ENCODE measurements at places on chromosomes 1 and 21.

- no peak for DNase-seq
Observed at GRCh38 chr1:220032911-220033310, 13.4 kb downstream of the EPRS1 start.

- no peak for DNase-seq
Observed at GRCh38 chr1:91948501-91949355, 473 bp upstream of the BRDT start.

- no peak for DNase-seq
Observed at GRCh38 chr1:242245255-242245654, 246.4 kb upstream of the MAP1LC3C start.

DNA sequence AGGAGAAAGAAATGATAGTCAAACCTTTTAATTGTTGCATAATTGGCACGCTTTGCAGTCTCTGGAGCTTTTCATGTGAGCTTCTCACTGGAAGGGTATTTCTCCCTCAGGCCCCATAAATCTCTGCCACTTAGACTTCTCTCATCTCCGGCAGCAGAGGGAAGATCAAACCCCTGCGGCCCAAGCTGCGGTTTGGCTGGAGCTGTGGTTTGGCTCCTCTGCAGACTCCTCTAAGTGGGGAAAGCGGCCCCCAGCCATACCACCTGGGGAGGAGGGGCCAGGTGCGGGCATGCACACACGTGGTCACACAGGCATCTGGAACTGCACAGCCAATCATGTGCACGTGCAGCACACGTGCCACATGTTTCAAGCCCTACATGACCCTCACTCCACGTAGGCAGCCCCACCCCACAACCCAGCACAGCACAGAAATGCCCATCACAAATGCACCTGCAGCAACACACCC lies 58.3 kb downstream of the UBE2T start:
- DNase-seq, result no peak

- no peak for DNase-seq
Observed at GRCh38 chr1:155171836-155172731, 1.0 kb downstream of the KRTCAP2 start.

- DNase-seq, result no peak
Observed at GRCh38 chr1:99986656-99987225, 16.9 kb downstream of the SLC35A3 start.

GRCh38 chr1:42210421-42211133 lies 46.0 kb upstream of the GUCA2A start:
- DNase-seq, result no peak

GRCh38 chr21:16072737-16073136 lies 343.0 kb downstream of the USP25 start:
- no peak for DNase-seq

DNA sequence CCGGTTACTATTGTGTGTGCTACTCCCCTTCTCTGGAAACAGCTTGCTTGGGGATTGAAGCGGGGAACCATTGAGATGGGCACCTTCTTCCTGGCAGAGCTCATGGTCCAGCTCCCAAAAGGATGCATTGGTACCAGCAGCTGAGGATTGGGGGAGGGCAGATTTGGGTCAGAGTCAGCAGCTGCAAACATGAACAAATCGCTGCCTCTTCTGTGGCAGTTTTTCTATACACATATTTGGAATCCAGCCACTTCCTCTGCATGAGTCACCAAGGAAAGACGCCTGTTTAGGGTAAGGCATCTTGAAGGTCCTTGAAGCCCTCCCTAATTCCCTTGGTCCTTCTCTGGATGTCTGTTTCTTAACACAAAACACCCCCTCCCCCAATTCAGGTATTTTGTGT lies 104.7 kb downstream of the DAB1 start:
- DNase-seq, result no peak

- no peak for DNase-seq
Observed at GRCh38 chr1:74592580-74593355, 80.4 kb upstream of the LRRC53 start.

- no peak for DNase-seq
Observed at GRCh38 chr1:211603191-211603701, 24.3 kb upstream of the SLC30A1 start.

- DNase-seq, result no peak
Observed at GRCh38 chr1:168960114-168960513, 146.4 kb upstream of the ATP1B1 start.

DNA sequence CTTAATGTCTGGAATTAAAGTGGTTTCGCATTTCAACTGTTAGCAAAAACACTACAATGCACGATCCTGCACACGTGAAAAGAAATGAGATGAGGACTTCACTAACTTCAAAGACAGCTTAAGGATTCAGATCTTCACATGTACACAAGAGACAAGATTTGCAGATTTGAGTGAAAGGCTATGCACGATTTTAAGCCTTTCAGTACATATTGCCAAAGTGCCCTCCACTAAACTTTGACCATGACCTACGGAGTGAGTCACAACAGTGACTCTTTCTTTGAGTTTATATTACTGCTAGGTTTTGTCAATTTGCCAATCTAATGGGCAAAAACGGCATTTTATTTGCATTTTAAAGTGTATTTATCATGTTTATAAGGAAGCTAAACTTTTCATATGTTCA lies 41.2 kb upstream of the CR1L start:
- DNase-seq, result no peak

DNA sequence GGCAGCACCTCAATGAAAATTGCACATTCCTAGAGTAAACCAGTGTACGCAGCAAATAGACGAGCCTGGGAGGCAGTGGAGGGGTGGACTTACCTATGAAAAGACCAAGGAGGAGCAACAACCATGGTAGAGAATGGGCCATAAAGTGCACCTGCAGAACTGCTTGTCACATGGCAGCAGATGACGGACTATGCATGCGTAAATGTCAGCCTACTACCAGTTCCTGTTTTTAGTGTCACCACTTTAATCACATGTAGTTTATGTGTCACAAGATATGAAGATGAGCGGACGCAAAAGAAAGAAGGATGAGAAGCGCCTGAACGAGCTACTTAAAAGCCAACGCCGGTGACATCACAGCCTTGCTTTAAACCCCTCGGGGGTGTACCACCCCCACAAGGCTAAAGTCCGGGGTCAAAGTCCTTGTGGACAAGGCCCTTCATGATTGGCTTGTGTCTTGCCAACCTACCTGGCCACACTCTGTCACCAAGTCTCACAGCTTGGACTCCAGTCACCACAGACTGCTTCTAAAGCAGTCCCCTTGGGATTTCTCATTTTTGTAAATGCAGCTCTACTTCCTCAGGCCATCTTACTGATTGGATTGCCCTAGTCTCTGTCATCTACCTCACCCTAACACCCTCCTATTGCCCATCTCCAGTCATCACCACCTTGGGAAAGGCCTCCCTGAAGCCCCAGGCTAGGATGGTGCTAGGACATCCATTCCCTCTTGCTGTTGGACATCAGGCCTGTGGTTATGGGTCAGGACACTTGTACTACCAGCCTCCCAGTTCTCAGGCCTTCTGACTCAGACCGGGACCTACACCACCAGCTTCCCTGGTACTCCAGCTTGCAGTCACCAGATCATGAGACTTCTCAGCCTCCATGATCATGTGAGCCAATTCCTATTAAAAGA lies 6.0 kb upstream of the LY9 start:
- no peak for DNase-seq

GRCh38 chr1:167081594-167082156 lies 8.5 kb downstream of the GPA33 start:
- DNase-seq, result no peak

GRCh38 chr1:57590978-57591377 lies 167.1 kb upstream of the DAB1 start:
- no peak for DNase-seq

DNA sequence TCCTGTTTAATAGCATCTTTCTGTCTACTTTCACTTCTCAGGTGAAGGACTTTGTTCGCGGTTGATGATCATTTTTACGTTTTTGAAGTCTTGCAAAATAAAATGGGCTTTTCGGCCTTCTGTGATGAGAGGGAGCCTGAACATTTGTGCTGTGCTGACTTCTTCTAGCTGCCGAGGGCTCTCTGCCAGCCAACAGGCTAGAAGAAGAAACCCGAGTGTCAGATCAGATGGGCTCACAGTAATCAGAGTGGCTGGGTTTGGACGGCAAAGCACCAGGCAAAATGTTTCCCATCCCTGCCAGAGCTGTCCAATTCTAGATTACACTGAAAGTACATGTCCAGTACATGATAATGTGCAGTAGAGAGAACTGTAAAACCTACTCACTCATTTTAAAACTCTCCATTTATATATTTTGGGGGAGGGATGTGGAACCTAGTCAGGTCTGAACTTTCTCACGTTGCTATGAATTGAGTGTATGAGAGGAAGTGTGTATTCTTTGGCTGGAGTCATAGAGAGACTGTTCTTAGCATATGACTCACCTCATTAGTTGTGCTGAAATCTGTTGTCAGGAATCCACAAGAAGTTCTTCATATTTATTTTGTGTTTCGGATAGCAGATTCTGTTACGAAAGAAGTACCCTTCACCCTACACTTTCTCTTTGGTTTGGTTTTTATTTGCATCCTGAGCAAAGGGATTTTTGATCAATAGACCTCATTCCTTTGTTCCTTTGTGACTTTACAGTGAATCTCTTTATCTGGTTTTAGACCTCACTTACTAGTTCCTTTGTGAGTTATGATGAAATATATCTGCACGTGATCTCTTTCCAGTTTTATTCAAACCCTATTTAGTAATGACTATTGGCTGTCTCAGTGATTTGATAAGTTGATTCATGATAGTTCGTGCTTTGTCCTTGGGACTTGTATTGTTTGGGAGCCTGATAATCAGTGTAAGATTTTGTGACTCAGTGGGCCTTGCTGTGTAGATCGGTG lies 4.8 kb downstream of the ATP1A1 start:
- peak; percentile 88 for DNase-seq

GRCh38 chr1:113802367-113803007 lies 9.8 kb downstream of the RSBN1 start:
- DNase-seq, result no peak

GRCh38 chr1:109547463-109548320 lies 723 bp upstream of the GNAI3 start:
- peak; percentile 41 for DNase-seq

GRCh38 chr1:11891433-11892186 lies 32.9 kb upstream of the NPPB start:
- DNase-seq, result no peak

DNA sequence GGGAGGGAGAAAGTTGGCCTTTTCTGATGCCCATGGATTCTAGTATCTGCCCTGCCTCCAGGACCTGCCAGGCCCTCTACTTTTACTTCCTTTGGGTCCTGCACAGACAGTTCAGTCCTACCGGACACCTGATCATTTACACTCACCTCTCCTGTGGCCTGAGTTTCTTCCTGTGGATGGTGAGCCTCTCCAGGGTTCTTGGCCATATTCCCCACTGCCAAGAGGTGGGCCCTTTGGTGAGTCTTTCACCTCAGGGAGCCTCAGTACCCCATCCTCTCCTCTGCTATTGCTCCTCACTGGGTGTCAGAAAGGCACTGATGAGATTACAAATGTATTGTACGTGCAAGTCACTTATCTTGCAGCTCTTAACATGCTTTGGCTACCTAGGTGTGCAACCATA lies 81.4 kb upstream of the ETV3 start:
- DNase-seq, result no peak

DNA sequence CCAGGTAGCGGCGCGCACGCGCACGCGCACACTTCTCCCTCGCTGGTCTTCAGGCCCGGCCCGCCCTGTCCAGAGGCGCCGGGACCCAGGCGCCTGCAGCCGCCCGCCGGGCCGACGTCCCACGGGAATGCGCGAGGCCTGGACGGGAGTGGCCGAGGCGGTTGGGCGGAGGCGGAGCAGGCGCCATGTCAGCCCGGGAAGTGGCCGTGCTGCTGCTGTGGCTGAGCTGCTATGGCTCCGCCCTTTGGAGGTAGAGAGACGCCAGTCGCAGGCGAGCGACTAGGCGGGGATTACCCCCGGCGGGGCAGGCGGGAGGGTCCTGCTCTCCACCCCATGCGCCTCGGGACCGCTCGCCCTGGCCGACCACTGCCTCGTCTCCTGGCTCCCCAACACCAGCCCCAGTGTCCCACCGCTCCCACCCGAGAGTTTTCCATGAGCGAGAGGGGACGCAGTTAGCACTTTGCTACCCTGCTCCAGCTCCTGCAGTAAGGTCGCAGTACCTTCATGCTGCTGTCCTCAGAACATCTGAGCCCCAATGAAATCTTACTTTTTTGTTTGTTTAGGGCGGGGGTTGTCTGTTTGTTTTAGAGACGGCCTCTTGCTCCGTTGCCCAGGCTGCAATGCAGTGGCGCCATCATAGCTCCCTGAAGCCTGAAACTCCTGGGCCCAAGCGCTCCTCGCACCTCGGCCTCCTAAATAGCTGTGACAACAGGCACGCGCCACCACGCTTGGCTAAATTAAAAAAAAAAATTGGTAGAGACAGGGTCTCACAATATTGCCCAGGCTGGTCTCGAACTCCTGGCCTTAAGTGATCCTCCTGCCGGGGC lies at the start of gene CATSPERE:
Gene CATSPERE, plus strand, starts transcription at position 29 of the 827 bp plus-strand sequence. Its CDS starts 157 bp downstream, at position 186.
- DNase-seq, result peak; percentile 87

DNA sequence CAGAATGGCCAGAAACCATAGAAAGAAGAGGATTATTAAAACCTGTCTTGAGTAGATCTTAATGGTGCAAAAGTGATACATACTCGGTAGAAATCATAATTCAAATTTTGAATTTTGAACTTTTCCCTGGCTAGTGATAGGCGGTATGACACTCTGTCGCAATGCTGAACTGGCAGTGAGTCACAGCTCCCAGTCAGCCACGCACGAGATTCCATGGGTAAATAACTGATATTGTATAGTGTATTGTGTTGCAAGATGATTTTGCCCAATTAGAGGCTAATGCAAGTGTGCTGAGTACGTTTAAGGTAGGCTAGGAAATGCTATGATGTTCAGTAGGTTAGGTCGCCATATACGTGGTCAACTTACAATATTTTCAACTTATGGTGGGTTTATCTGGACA lies 207.0 kb downstream of the SIPA1L2 start:
- DNase-seq, result no peak

GRCh38 chr1:27349784-27350662 lies 8.2 kb downstream of the SYTL1 start:
- no peak for DNase-seq

DNA sequence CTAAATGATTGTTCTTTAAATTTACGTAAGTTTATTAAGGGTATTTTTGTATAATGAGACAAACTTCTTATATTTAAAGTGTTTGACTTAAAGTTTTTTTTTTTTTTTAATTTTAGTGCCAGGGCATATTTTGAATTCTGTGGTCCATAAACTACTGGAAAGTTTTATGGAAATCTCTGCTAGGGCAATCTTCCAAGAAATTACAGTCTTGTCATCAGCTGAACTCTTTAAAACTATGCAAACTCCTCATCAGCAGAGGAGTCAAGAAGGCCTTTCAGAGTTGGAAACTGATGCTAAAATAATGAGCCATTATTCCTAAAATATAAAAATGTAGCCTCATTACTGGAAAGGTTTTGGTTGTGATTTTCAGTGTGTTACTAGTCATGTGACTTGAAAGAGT lies 1201.9 kb downstream of the BRINP3 start:
- no peak for DNase-seq

- DNase-seq, result no peak
Observed at GRCh38 chr1:161054805-161055204, 9.0 kb upstream of the USF1 start.

- no peak for DNase-seq
Observed at GRCh38 chr1:226629896-226630550, 81.5 kb downstream of the STUM start.

DNA sequence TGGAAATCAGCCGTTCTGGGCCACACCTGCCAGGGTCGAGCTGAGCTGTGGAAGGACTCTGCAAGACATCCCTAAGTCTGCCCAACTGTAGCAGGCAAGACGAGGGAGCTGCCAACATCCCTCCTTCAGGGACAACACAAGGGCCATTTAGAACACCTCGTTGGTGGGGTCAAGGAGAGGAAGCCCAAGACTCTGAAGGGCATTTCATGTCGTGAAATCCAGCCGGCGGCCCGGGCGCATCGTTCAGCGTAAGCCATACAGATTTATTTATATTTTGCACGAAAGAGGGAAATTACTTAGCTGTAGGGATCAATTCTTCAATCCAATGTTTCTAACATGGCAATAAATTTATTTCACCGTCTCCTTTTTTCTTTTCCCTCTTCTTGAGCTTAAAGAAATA lies 101.7 kb upstream of the ZC3H12A start:
- DNase-seq, result no peak
